ENCODE measurements at places on chromosomes 2 and 18.

DNA sequence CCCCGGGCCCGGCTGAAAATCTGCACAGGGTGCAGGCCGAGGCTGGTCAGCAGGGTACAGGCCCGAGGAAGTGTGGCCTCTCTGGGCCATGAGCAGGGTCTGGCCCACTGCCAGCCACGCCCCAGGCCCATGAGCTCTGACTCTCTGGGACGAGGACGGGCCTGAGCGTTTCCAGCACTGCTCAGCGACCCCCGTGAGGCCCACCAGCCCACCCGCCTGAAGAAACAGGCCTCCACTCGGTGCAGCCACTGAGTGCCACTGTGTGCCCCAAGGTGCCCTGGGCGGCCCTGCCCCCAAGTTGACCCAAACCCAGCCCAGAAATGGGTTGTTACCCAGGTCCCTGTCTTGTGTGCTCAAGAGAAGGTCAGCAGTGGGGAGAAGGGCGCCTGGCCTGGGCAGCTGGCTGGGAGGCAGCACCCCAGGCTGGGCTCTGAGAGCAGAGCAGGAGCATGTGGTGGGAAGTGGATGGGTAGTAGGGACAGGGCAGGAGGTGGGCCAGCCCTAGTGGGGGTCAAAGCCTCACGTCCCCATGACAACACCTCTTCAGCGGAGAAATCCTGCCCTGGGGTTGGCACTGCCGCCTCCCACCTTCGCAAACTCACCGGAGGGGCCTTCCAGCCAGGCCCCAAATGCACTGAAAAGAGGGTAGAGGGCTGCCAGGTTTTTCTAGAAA, 2.1 kb upstream of the SNED1 start:
- DNase-seq, result no peak

- DNase-seq, result no peak
Observed at GRCh38 chr2:165871025-165871424, 77.0 kb upstream of the GALNT3 start.

- no peak for DNase-seq
Observed at GRCh38 chr2:235041221-235041917, 89.6 kb downstream of the SH3BP4 start.

GRCh38 chr2:76826691-76827090, 695.5 kb downstream of the LRRTM4 start:
- no peak for DNase-seq

GRCh38 chr2:220506466-220506865, 879.0 kb downstream of the SLC4A3 start:
- DNase-seq, result no peak

Data from stimulated activated CD4-positive, alpha-beta T cell treated with anti-CD3 and anti-CD28 coated beads, Interleukin-15, amount 100 ng/mL, for 48 hours (primary cell).